T-helper 1 cell (primary cell): ENCODE measurements at places on chromosomes 3 and 15.

DNA sequence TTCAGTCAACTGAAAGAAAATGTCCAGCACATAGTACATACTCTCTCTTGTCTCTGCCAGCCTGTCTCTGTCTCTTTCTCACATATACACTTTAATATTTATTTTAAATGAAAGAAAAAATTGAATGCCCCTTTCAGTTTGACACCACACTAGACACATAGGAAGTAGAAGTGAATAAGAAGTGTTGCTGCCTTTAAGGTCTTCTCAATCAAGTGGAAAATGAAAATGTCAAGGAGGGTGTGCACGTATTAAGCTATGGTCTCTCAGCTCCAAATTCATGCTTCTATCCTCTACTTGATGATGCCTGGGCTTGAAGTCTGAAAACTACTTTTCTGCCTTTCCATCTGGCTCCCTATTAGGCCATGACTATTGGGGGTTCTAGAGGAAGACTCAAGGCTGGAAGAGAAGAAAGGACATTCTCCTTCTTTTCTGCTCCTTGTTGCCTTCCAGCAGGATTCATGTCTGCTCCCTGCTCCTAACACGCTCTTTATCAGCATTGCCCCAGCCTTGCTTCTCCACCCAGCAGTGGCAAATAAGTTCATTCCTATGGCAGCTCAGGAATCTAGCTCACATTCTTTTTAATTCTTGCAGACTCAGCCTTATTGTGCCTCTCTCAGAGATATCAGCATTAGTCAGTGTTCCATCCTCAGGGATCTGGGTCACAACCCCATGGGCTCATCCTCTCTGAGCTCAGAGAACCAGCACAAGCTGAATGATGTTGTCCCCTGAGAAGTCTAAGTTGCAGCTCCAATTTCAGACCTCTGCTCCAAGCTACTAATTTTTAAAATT is 609.1 kb upstream of the GRM7 start:
- DNase-seq = no peak

GRCh38 chr15:78879517-78880241 is 7.0 kb downstream of the MORF4L1 start:
- DNase-seq = no peak

DNA sequence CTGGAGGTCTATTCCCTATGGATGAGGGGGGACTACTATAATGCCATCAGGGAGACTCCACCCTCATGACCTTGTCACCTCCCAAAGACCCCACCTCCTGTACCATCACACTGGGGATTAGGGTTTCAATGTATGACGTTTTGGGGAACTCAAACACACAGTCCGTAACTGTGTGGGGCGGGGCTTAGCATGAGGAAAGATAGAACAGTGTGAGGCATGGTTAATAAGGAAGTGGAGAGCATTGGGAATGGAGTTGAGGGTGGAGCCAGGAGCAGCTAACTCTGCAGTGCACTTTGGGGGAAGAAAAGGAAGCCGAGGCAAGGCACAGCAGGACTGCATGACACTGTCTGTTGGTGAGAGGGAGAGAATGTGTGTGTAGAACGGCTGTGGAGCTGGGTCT is 90.9 kb upstream of the AGBL1 start:
- DNase-seq = no peak

GRCh38 chr3:44896440-44896839 is 22.0 kb downstream of the TGM4 start:
- DNase-seq = no peak

DNA sequence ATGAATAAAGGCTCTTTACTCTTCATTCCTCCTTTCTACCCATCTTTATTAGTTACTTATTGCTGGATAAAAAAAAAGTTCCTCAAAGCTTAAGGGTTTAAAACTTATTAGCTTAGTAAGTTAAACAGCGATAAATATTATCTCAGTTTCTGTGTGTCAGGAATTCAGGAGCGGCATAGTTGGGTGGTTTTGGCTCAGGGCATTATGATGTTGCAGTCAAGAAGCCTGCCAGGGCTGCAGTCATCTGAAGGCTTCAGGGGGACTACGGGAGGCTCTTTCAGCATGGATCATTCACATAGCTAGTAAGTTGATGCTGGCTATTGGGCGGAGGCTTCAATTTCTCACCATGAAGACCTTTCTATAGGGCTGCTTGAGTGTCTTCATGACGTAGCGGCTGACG is 1.9 kb upstream of the DLG1 start:
- no peak for DNase-seq

DNA sequence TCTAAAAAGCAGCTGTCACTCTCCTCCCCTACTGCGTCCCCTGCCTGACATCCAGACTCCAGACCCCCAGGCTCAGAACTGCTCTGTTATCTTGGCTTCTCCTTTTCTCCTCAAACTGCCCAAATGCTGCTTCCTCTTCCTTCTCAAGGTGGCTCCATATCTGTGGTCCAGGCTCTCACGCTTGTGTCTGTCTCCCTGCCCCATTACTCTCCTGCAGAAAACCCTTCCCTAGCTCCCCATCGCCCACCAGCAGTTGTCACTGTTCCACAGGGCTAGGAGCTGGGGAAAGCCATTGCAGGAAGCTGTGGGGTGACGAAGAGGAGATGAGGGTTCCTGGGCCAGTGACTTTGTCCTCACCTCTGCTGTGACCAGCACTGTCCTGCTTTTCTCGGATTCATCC is 30.7 kb upstream of the CGNL1 start:
- no peak for DNase-seq

GRCh38 chr15:45179221-45179985 is 8.4 kb downstream of the SHF start:
- DNase-seq = no peak

- no peak for DNase-seq
Measured at GRCh38 chr3:119400466-119400865, 62.9 kb downstream of the TMEM39A start.

DNA sequence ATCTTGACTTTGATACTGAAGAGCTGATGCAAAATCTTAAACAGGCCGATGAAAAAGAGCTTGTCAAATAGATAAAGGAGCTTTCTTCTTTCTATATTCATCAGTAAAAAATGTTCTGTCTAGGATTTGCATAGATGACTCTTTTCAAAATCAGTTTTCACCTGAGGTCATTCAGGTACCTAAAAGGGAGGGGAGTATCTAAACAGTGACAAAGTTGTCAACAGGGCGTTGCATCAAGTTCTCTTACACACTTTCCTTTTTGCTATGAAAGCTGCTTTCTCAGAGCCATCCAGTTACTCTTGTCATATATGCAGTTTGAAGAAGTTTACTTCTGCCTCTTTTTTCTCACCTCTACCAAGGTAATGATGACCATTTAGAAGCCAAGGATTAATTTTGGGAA is 60.0 kb downstream of the AKAP13 start:
- no peak for DNase-seq

GRCh38 chr15:40355976-40356585 is 1.9 kb upstream of the DISP2 start:
- no peak for DNase-seq

- DNase-seq = no peak
Measured at GRCh38 chr3:190697901-190698300, 164.6 kb downstream of the GMNC start.

GRCh38 chr3:195105841-195106417 is 165.0 kb downstream of the XXYLT1 start:
- DNase-seq = no peak

GRCh38 chr3:57822686-57823085 is 66.6 kb downstream of the SLMAP start:
- no peak for DNase-seq

DNA sequence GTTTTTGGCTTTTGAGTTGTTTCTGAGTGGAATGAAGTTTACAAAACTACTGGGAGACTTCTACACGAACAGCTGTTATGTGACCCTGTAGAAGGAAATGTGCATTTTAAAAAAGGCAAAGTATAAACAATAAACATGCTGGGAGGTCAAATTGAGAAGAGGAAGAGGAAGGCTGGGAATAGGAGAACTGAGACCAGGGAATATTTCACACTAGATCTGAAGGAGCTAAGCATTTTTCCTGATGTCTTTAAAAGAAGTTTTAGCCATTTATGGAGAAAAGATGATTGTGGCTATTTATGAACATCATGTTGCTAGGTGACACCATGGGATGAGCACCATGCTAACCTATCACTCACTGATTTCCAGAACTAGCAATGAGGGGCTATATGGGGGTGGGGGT is 76.3 kb upstream of the FAM98B start:
- no peak for DNase-seq

DNA sequence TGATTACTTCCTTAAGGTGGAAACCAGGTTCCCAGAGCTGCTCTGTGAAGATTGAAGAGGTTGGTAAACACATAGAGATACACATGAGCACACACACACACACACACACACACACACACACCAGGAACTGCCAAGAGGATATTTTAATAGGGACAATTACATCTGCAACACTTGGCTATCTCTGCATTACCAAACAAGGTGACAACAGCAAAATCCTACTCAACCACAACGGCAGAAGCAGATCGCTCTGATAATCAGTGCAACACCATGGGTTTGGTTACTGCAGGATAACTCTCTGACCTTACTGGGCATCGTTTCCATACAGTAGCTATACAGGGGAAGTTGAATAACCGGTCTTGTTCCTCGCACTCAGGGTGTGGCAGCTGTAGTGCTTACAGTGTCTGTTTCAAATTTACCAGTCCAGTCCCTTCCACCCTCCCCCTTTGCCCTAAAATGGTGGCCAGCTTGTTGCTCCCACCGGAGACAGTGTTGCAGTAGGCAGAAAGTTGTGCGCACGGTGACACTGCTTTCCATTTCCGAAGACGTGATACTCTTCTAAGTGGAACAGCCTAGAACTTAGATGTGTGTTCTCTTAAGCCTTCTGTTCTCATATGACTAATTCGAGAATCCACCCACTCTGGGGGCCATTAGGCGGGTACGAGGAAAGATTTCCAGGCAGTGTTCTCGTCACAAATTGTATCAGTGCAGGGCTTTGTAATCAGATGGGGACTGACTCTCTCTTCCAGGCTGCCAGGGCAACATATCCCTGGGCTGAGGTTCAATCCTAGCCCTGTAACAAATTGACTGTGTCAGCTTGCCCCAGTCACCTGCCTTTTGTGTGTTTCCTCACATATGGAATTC is 176.2 kb downstream of the P3H2 start:
- no peak for DNase-seq
